ENCODE measurements at places on chromosomes 7 and 10.

DNA sequence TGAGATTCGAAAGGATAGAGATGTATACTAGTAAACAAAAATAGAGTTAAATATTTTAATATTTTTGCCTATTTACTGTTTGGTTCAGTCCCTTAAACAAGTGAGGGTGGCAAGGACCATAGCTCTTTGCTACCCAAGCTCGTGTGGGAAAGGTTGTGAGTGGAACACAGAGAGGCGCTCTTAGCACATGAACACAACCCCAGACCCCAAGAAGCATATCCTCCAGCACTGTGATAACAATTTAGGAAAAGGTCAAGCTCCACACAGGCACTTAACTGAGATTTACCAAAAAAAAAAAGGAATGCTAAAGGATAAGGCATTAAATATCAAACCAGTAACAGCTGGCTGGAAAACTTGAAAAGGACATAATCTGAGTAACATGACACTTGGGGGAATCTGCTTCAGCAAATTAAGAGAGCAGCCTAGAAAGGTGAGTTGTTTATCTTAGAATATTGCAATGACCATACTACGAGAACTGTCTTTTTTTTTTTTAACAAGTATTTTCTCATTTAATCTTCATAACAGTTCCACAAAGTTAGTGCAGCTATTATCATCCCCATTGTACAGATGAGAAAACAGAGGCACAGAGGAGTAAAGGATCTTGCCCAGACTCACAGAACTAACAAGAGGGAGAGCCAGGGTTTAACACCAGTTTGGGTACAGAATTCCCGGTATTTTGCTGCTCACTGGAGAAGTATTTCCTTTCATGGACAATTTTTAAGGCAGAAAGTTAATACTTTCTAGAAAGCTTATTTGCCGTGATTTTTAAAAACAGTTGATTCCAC, 303.5 kb upstream of the AOAH start:
- no peak for DNase-seq

- no peak for DNase-seq
Measured at GRCh38 chr10:80598951-80599350, 61.2 kb downstream of the SH2D4B start.

- peak; percentile 71 for DNase-seq
Measured at GRCh38 chr10:15209827-15210509, 41.5 kb upstream of the NMT2 start.

- no peak for DNase-seq
Measured at GRCh38 chr7:136594739-136595144, 273.7 kb upstream of the CHRM2 start.

DNA sequence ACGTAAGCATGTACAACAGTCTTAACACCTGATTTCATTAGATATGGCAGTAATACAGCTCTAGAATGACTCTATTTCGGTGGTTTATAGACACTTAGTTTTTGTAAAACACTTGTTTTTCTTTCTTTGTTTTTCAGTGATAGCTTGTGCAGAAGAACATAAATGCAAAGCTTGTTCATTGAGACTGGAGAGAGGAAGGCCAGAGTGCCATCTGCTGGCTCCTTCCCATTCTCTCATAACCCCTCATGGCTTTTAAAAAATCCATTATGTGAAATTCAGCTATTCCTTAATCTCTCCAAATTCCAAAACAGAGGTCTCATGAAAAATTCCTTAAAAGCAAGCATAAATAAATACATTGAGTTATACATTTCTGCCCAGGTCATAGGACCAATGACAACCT, 76.3 kb downstream of the CACNB2 start:
- DNase-seq, result no peak

DNA sequence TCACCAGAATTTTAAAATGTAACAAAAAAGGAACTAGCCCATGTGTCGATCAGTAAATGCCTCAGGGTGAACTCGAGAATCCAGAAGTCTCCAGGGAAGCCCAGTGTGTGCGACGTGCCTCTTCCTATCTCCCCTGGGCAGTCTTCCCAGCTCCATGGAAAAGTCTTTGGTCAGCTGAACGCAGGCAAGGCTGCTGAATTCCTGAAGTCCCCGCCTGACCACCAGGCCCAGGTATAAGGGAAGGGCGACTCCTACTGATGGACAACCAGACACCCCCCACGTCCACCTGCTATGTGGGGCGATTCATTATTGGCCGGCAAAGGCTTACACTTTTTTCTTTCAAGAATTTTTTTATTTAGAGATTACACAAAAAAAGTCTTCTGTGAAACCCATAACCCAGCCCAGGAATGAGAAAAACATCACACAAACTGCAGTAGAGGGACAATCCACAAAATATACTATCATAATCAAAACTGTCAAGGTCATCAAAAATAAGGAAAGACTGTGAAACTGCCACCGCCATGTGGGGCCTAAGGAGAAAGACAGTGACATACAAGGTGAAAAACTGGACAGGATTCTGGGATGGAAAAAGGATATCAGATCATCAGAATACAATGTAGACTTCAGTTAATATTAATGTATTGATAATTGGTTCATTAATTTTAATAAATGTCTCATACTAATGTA, 93.5 kb downstream of the CTBP2 start:
- no peak for DNase-seq

DNA sequence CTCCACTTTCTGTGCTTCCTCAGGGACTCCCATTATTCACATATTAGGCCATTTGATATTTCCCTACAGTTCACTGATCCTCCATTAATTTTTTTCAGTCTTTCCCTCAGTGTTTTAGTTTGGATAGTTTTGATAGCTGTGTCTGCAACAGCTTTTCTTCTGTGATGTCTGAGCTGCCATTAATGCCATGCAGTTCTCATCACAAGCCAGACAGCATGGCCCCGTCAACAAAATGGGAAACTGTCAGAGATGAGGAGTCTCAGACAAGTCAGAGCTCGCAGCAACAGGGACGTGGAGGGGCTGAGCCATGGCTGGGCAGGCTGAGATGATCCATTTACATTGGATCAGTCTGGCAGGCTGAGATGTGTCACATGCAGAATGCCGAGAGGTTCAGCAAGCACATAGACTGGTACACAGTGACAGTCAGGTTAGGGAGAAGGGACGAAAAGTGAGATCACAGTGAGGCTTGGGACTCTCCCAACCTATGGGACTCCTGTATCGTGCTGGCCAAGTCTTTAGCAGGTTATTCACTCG, 65.4 kb downstream of the NPS start:
- no peak for DNase-seq

Data from activated CD4-positive, CD25-positive, alpha-beta regulatory T cell (primary cell).